ENCODE measurements at places on chromosomes 16 and 17. TPM values are rescaled to one million over a fixed set of nuclear protein-coding genes. Genes with fewer than 3 reads are reported as not detected.

CTRB1 gene
- total RNA-seq: not detected

MPV17L gene
- 6.0 TPM for total RNA-seq

C17orf107 gene
- total RNA-seq: 0.36 TPM

EEF2KMT gene
- total RNA-seq: 25.8 TPM

CASKIN1 gene
- total RNA-seq: 1.7 TPM

NACA2 gene
- total RNA-seq: not detected

RAB11FIP4 gene
- 4.2 TPM for total RNA-seq

HOXB4 gene
- 0.22 TPM for total RNA-seq

KRTAP4-4 gene
- total RNA-seq: not detected

AXIN1 gene
- 26.9 TPM for total RNA-seq

SLC12A3 gene
- not detected for total RNA-seq

CACNB1 gene
- total RNA-seq: 4.3 TPM

DNA sequence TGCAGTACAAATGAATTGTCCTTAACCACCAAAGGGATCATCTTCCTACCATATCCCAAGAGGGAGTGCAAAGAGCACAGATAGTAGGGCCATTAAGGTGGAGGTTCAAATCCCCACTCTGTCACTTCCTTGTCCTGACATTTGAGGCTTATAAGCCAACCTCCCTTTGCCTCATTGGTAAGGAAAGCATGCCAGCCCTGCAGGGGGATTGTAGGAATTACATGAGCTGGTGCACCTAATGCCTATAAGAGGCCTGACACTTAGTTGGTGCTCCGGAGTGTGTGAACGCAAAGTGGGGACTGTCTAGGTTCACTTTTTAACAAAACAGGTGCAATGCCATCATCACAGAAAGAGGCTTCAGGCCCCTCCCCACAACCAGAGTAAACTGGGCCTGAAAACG lies 374.4 kb downstream of the SNX29 start:
- H3K4me1 ChIP-seq: peaks cover 6% of the 10 kb centered on the region
- no peaks in the 10 kb centered on the region for H3K36me3 ChIP-seq
- no peak overlapping the region for H3K27ac ChIP-seq
- H3K27me3 ChIP-seq: no peaks in the 10 kb centered on the region
- DNase-seq: no peak

- no peak for DNase-seq
- H3K27me3 ChIP-seq: no peaks in the 10 kb centered on the region
- peaks cover 17% of the 10 kb centered on the region for H3K4me1 ChIP-seq
- H3K4me3 ChIP-seq: no peak overlapping the region
- H3K27ac ChIP-seq: no peak overlapping the region
- H3K36me3 ChIP-seq: no peaks in the 10 kb centered on the region
These were observed 14.8 kb downstream of the UTS2R start for GRCh38 chr17:82386255-82386831.

GRCh38 chr17:17551361-17551760 lies 40.1 kb downstream of the PEMT start:
- H3K4me3 ChIP-seq: no peak overlapping the region
- no peaks in the 10 kb centered on the region for H3K27me3 ChIP-seq
- no peak for DNase-seq
- no peak overlapping the region for H3K27ac ChIP-seq
- H3K36me3 ChIP-seq: no peaks in the 10 kb centered on the region

DNA sequence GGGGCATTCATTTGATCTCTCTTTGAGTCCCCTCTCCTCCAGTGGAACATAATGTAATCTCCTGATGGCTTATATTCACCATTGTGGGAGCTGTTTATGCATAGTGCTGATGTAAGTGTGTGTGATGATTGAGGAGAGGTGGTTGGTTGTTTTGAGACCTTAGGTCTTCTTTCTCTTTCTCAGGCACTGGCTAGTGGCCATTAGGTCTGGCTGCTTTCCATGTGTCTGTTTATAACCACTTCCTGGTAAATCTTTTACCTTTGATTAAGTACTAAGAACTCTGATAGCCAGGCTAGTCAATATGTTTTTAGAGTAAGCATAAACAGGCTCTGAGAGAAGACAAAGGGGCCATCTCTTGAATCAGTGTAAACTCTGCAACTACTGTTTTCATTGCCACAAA lies 27.9 kb downstream of the VAT1L start:
- DNase-seq: no peak
- no peak overlapping the region for H3K27ac ChIP-seq
- no peaks in the 10 kb centered on the region for H3K36me3 ChIP-seq

GRCh38 chr17:39794249-39794970 lies 56.7 kb downstream of the GRB7 start:
- H3K4me3 ChIP-seq: no peak overlapping the region
- no peak for DNase-seq
- peaks cover 8% of the 10 kb centered on the region for H3K27me3 ChIP-seq
- H3K36me3 ChIP-seq: no peaks in the 10 kb centered on the region
- no peak overlapping the region for H3K27ac ChIP-seq

GRCh38 chr17:79224476-79224875 lies 149.9 kb downstream of the ENGASE start:
- no peak overlapping the region for H3K4me3 ChIP-seq
- H3K27ac ChIP-seq: no peak overlapping the region
- peaks cover 87% of the 10 kb centered on the region for H3K27me3 ChIP-seq
- no peak for DNase-seq
- no peaks in the 10 kb centered on the region for H3K4me1 ChIP-seq

- H3K4me1 ChIP-seq: 0 out of 2 replicates have a peak, but pooled peaks cover 6% of the 10 kb centered on the region
- no peak overlapping the region for H3K4me3 ChIP-seq
- peaks cover 39% of the 10 kb centered on the region for H3K27me3 ChIP-seq
- H3K36me3 ChIP-seq: no peaks in the 10 kb centered on the region
- DNase-seq: no peak
- no peak overlapping the region for H3K27ac ChIP-seq
These were observed 54.4 kb upstream of the ARHGAP44 start for GRCh38 chr17:12734926-12735325.

GRCh38 chr17:53687324-53687723 lies 135.4 kb upstream of the KIF2B start:
- H3K36me3 ChIP-seq: no peaks in the 10 kb centered on the region
- H3K4me3 ChIP-seq: no peak overlapping the region
- no peaks in the 10 kb centered on the region for H3K4me1 ChIP-seq
- DNase-seq: no peak
- H3K27me3 ChIP-seq: no peaks in the 10 kb centered on the region

DNA sequence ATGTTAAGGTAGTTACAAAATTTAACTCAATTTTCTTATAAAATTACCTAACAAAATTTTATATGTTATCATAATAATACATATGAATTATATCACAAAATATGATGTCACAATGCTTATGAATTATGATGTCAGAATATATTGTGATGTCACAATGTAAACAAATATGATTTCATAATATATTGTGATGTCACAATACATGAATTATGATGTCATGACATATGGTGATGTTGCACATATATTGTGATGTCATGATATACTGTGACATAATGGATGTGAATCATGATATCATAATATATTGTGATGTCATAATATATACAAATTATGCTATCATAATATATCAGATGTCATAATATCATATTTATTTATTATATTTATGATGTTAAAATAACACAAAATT lies 1879.9 kb downstream of the TP53TG3F start:
- no peak overlapping the region for H3K4me3 ChIP-seq
- no peaks in the 10 kb centered on the region for H3K4me1 ChIP-seq
- no peak for DNase-seq
- H3K36me3 ChIP-seq: no peaks in the 10 kb centered on the region

- H3K36me3 ChIP-seq: no peaks in the 10 kb centered on the region
- no peaks in the 10 kb centered on the region for H3K27me3 ChIP-seq
- no peak for DNase-seq
- H3K4me3 ChIP-seq: peak overlapping the region; percentile 86
- peaks cover 5% of the 10 kb centered on the region for H3K4me1 ChIP-seq
- no peak overlapping the region for H3K27ac ChIP-seq
These were observed 684 bp upstream of the NUDT16L1 start for GRCh38 chr16:4692460-4693295.

DNA sequence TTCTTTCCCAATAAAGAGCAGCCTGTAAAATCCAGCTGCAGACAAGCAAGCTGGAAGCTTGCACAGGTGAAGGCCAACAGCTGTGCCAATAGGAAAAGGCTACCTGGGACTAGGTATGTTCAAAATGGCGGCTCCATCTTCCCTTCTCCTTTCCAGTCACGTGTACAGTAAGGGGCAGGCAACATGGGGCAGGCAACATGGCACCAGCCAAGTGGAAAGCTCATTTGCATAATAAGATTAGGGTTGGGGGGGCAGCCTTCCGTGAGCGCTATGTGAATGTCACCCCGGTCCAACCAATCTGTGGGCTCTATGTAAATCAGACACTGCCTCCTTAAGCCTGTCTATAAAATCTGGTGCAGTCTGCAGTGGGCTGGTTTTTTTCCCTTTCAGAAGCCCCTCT lies 31.3 kb downstream of the TVP23A start:
- no peaks in the 10 kb centered on the region for H3K36me3 ChIP-seq
- no peak overlapping the region for H3K27ac ChIP-seq
- no peak for DNase-seq
- no peak overlapping the region for H3K4me3 ChIP-seq

GRCh38 chr16:4891886-4892216 lies 44.6 kb downstream of the UBN1 start:
- no peaks in the 10 kb centered on the region for H3K4me1 ChIP-seq
- no peak overlapping the region for H3K27ac ChIP-seq
- H3K27me3 ChIP-seq: no peaks in the 10 kb centered on the region
- H3K4me3 ChIP-seq: no peak overlapping the region
- peaks cover 4% of the 10 kb centered on the region for H3K36me3 ChIP-seq

GRCh38 chr16:72978212-72978611 lies 69.7 kb downstream of the ZFHX3 start:
- no peak for DNase-seq
- H3K4me1 ChIP-seq: no peaks in the 10 kb centered on the region
- no peak overlapping the region for H3K4me3 ChIP-seq
- no peaks in the 10 kb centered on the region for H3K36me3 ChIP-seq
- H3K27ac ChIP-seq: no peak overlapping the region

- peak overlapping the region; percentile 80 for H3K4me3 ChIP-seq
- no peaks in the 10 kb centered on the region for H3K36me3 ChIP-seq
- no peak for DNase-seq
- peaks cover 10% of the 10 kb centered on the region for H3K4me1 ChIP-seq
- H3K27me3 ChIP-seq: no peaks in the 10 kb centered on the region
These were observed 658 bp downstream of the RABEP2 start for GRCh38 chr16:28924399-28924761.

DNA sequence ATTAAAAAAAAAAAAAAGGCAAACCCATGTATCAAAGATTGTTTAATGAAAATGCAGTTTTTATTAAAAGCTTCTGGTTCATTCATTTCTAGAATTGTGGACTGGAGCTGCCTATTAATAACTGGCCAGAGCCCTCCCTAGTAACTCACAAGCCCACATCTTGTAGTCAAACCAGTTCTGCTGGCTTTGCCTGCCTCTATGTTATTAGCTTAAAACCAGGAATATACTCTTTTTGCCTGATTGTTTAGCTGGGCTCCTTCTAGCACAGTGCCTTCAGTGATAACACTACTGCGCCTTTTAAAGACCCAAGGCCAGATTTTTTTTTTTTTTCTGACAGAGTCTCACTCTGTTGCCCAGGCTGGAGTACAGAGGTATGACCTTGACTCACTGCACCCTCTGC lies 26.0 kb downstream of the TAC4 start:
- DNase-seq: peak; percentile 87
- no peak overlapping the region for H3K27ac ChIP-seq
- H3K4me1 ChIP-seq: peaks cover 14% of the 10 kb centered on the region
- H3K36me3 ChIP-seq: peaks cover 75% of the 10 kb centered on the region
- H3K4me3 ChIP-seq: no peak overlapping the region

DNA sequence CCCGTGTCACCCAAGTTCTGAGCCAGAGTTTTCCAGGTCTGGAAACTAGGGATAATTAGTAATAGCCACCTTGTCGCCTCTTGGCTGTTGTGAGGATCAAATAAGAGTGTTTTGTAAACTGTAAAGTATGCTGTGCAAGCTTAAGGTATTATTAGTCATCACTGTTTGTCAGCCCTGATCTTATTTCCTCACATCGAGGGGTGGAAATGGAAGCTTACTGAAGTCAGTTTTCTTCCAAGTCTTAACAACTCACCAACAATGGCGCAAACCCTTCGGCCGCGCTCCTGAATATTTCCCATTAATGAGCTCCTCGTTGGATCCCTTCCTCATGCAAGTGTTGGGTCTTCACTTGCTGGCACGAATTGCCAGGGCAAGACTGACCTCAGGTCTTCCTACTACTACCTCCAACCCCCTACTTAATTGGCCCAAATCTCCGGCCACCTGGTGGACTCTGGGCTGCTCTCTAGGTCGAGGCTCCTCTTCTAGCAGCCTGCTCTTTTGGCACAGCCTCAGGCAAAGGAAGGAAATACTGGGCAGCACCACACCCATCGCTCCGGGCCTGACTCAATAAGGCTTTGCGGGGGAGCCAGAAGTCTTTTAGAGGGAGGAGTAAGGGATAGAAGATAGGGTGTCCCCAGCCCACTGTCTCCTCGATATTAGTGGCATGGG lies 885 bp upstream of the SLC35B1 start:
- H3K4me1 ChIP-seq: peaks cover 17% of the 10 kb centered on the region
- DNase-seq: peak; percentile 28
- peaks cover 19% of the 10 kb centered on the region for H3K36me3 ChIP-seq
- H3K27me3 ChIP-seq: no peaks in the 10 kb centered on the region
- peak overlapping the region; percentile 86 for H3K4me3 ChIP-seq
- peak overlapping the region; percentile 8 for H3K27ac ChIP-seq
